ENCODE measurements at places on chromosomes 7 and 10.

DNA sequence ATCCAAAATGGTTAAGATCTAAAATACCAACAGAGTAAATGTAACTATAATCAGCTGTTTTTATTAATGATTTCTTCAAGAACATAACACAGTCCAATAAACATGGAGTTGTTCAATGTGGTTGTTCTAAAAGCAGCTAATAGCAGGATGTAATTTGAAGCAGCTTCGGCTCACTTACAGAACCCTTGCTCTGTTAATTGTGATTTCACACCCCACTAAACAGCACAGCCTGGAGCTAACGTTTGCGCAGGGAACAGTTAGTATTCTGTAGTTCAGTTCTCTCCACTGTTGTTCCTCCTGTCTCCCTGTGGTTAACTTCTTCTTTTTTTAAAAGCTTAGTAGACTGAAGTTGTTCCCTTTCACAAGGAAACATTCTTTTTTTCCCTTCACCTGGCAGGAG lies 104.0 kb downstream of the GRM3 start:
- no peak for DNase-seq

- DNase-seq: no peak
Observed at GRCh38 chr7:27250557-27251070, 8.0 kb downstream of the EVX1 start.

DNA sequence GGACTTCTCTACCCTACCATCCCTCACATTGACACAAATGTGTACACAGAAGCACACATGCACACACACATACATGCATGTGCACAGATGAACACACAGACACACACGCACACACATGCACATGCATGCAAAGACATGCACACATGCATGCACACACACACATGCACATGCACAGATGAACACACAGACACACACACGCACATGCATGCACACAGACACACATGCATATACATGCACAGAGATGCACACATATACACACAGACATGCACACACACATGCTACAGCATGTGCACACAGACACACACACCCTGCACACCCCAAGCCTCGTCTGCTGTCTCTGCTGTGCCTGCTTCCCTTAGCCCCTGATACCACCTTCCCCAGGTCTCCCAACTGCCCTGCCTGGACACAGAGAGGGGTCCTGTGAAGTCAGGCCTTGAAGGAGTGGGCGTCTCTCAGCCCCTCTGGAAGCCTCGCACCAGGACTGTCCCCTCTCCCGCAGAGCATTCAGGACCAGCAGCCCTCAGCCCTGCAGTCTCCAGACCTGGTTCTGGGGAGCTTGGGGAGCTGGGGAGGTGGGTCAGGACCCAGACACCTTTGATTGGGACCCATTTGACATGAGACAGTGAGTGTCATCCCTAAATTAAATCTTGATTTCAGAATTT lies 181.8 kb downstream of the DNAJB6 start:
- DNase-seq: peak; percentile 39

GRCh38 chr10:79059859-79060379 lies 8.8 kb upstream of the ZMIZ1 start:
- DNase-seq: no peak

DNA sequence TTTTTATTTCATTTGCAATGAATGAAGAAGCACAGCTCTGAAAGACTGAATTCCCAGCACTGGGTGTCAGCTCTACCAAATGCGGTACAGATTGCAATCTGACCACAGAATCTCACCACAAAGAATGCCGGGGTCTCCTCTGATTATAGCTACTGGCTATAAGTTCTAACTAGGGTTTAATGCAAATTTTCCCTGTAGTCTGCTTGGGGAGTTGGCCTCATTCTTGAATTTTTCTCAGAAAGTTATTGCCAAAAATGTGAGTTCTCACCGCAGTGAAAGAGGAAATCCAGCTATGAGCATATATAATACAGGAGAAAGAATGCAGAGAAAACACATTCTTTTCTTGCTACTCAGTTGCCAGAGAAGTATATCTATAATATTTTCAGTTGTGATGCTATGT lies 1255.7 kb upstream of the LRRTM3 start:
- DNase-seq: no peak

GRCh38 chr10:29823553-29824080 lies 188.8 kb upstream of the SVIL start:
- no peak for DNase-seq

- no peak for DNase-seq
Observed at GRCh38 chr7:102111061-102112041, 175.3 kb upstream of the SH2B2 start.

GRCh38 chr7:81402227-81402626 lies 367.6 kb downstream of the HGF start:
- DNase-seq: no peak

- no peak for DNase-seq
Observed at GRCh38 chr7:122261442-122261841, 43.1 kb downstream of the FEZF1 start.

DNA sequence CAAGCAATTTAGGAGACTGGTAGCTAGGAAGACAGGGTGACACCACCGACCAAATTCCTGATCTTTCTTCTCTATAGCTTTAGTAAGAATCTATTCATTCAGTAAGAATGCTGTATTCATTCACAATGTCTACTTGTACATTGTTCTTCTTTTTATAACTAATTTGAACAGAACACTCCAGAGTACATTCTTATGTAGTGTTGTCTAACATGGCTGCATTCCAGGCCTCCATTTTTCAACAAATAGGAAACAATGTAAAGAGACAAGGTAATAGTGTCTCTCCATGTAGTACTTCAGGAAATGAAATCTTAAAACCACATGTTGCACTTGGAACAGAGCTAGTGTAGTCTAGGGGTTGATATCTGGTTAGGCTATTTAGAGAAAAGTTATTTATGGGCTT lies 1.8 kb downstream of the VCL start:
- DNase-seq: no peak

- no peak for DNase-seq
Observed at GRCh38 chr7:100540073-100540723, 1.2 kb downstream of the AGFG2 start.

GRCh38 chr10:124699471-124700292 lies 44.5 kb downstream of the FAM53B start:
- DNase-seq: no peak

- DNase-seq: no peak
Observed at GRCh38 chr10:19168584-19168983, 120.0 kb downstream of the MALRD1 start.

DNA sequence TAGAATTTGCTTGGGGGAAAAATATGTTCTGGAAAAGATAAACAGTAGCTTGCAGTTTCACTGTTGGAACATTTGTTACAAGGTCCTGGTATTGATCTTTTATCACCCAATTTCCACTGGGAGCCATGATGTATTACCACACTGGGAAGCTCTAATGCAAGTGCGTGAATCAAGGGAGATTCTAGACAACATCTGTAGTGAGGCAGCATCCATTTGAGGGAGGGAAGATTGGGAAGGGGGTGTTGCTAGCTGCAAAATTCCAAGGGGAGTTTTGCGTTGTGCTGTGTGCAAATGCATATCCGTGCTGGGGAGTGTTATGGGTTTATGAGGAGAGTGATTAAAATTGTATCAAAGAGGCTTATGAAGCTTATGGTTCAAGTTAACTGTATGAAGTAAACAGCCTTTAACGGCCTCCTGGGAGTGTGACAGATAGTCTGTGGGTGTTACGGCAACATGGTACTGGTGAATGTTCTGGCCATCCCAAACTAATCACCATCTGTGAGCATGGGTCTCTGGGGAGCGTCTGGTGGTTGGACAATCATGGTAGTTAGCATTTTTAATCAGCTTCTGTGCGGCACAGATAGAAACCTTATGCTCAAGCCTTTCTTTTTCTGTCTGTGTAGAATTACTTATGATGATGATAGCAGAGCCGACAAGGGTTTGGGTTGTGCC lies 601.9 kb upstream of the GALNT17 start:
- DNase-seq: no peak

DNA sequence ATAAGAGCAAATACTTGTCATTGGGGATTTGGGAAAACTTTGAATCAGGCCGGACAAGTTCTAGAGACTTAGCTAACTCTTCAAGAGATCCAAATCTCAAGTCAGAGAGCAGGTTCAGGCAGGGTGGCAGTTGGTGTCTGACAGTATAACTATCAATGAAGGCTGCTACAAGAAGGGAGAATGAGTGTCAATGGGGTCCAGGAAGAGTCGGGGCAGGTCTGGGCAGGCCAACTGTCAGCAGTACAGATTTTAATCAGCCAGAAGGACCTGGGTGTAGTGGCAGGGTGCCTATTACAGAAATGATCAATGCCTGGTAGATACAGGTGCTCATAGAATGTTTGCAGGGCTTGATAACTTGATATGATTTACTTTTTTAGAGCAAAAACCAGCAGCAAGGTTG lies 751.1 kb downstream of the GRM8 start:
- no peak for DNase-seq

GRCh38 chr7:91685544-91685943 lies 195.0 kb downstream of the MTERF1 start:
- DNase-seq: no peak

GRCh38 chr7:64621656-64622055 lies 44.3 kb upstream of the ZNF107 start:
- DNase-seq: no peak

DNA sequence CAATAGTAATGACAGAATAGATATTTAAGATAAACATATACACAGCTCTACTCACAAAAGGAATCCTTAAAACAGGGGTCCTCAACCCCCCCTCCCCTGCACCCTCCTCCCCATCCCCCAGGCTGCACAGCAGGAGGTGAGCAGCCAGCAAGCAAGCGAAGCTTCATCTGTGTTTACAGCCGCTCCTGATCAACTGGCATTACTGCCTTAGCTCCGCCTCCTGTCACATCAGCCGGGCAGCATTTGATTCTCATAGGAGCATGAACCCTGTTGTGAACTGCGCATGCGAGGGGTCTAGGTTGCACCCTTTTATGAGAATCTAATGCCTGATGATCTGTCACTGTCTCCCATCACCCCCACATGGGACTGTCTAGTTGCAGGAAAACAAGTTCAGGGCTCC lies 65.5 kb downstream of the SMURF1 start:
- no peak for DNase-seq

GRCh38 chr7:23966941-23967340 lies 256.9 kb downstream of the STK31 start:
- DNase-seq: no peak

GRCh38 chr7:150754951-150755350 lies 17.7 kb downstream of the GIMAP5 start:
- DNase-seq: no peak

GRCh38 chr7:71801976-71802375 lies 610.2 kb downstream of the CALN1 start:
- DNase-seq: no peak

DNA sequence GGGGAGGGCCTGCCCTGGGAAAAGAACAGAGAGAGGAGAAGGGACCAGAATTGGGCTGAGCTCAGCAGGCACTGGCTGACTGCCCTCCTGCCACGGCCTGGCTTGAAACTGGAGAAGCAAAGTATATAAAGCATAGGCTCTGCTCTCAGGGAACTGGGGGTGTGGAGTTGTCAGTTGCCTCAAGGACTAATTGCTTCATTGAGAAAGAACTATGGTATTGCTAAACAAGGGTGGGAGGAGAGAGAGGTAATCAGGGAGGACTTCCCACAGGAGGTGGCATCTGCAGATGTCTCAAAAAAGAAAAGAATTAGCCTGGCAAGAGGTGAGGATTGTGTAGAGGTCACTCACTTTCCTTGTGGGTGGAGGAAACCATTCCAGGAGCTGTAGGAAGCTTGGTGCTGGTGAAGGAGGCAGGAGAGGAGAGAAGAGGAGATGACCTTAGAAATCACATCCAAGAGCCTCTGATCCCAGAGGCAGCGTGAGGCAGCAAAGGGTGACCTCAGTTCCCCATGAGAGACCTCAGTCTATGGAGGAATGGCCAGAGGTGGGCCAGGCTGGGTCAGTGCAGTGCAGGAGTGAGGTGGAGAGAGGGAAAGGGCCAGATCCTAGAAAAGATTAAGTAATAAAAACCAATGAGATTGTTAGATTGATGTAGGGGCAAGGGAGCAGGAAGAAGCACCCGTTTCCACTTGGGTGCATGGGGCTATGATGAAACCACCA lies 2.4 kb downstream of the PILRB start:
- DNase-seq: no peak

GRCh38 chr7:98165827-98166667 lies 45.2 kb upstream of the BHLHA15 start:
- no peak for DNase-seq

DNA sequence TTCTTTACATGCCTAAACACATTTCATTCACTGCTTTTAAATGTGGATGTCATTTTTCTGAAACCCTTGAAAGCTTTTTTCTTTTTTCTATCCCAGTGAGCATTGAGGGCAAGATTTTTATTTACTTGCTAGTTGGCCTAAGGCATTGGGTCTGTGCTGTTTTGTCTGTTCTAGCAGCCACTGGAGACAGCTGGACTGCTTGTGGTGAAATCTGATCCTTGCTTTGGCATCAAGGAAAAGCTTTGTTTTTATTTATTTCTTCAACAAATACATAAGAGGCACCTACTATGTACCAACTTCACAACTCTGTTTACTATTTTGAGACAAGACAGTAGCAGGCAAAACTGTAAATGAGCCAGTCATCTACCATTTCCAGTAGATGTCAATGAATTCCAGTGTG lies 28.4 kb upstream of the PDLIM1 start:
- no peak for DNase-seq

GRCh38 chr10:119079599-119080520 lies 757 bp downstream of the EIF3A start:
- peak; percentile 77 for DNase-seq

DNA sequence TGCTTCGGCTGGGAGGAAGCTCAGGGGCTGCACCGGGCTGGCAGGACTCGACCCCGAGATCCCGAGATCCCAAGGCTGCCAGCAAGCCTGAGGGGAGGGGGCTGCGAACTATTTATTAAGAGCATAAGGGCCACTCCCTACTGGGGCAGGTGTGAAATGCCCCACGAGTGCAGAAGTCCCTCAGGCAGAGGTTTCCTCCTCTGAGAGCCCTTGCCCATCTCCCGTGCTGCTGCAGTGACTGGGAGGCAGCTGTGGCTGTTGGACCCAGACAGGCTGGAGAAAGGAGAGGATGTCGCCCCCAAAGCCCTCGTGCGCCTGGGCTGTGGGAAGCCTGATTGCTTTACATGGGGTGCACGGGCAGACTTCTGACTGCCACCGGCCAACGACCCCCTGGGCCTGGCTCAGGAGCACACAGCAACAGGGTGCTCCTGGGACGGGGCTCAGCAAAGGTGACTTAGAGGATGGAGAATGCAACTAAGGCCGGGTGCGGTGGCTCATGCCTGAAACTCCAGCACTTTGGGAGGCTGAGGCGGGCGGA lies 39.8 kb downstream of the RGS10 start:
- DNase-seq: no peak

GRCh38 chr10:551373-552252 lies 137.9 kb downstream of the DIP2C start:
- no peak for DNase-seq

GRCh38 chr7:835485-836401 lies 3.5 kb downstream of the SUN1 start:
- no peak for DNase-seq

DNA sequence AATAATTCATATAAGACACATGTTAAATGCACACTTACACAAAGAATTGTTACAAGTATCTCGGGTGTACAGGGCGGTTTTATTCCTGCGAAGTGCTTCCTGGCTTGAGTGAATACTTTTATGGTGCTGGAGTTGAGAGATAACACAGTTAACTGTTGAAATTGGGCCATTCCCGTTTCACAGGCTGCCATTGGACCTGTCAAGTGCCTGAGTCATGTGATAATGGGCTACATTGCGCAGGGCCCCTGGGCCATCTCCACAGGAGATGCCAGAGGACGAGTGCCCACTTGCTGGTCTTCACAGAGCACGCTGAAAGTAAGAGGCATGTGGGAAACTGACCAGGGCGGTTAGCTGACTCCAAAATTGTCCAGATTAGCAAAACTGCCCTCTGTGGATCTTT lies 4.8 kb downstream of the FBH1 start:
- DNase-seq: no peak
